ENCODE measurements at places on chromosomes 5 and 9. TPM values are rescaled to one million over a fixed set of nuclear protein-coding genes. Genes with fewer than 3 reads are reported as not detected.

GGTA1 gene
- total RNA-seq: not detected

DNA sequence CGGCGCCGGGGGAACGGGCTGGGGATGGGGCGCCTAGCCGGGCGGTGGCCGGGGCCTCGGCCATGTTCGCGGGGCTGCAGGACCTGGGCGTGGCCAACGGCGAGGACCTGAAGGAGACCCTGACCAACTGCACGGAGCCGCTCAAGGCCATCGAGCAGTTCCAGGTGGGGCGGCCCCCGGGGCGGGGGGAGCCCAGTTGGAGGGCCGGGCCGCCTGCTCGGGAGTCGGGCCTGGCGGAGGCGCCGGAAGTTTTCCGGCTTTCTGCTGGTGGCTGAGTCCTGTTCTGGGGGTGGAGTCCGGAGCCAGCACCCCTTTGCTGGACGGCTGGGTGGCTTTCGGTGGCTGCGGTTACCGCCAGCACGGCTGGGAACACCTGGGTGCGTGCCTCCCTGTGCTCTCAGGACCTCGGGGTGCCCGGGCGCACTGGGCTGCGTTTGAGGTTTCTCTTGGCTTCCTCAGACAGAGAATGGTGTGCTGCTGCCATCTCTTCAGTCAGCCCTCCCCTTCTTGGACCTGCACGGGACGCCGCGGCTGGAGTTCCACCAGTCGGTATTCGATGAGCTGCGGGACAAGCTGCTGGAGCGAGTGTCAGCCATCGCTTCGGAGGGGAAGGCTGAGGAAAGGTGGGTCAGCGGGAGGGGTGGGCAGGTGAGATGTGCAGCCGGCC is 454 bp downstream of the NELFB start:
- no peaks in the 10 kb centered on the region for H3K27me3 ChIP-seq
- DNase-seq: peak; percentile 46
- peaks cover 50% of the 10 kb centered on the region for H3K4me1 ChIP-seq
- peak overlapping the region; percentile 91 for H3K4me3 ChIP-seq
- H3K36me3 ChIP-seq: peaks cover 17% of the 10 kb centered on the region
- peak overlapping the region; percentile 62 for H3K27ac ChIP-seq

- no peaks in the 10 kb centered on the region for H3K4me1 ChIP-seq
- DNase-seq: no peak
- H3K27ac ChIP-seq: no peak overlapping the region
- H3K4me3 ChIP-seq: no peak overlapping the region
- no peaks in the 10 kb centered on the region for H3K27me3 ChIP-seq
- no peaks in the 10 kb centered on the region for H3K36me3 ChIP-seq
Observed at GRCh38 chr5:116953251-116953930, 378.8 kb upstream of the SEMA6A start.

DNA sequence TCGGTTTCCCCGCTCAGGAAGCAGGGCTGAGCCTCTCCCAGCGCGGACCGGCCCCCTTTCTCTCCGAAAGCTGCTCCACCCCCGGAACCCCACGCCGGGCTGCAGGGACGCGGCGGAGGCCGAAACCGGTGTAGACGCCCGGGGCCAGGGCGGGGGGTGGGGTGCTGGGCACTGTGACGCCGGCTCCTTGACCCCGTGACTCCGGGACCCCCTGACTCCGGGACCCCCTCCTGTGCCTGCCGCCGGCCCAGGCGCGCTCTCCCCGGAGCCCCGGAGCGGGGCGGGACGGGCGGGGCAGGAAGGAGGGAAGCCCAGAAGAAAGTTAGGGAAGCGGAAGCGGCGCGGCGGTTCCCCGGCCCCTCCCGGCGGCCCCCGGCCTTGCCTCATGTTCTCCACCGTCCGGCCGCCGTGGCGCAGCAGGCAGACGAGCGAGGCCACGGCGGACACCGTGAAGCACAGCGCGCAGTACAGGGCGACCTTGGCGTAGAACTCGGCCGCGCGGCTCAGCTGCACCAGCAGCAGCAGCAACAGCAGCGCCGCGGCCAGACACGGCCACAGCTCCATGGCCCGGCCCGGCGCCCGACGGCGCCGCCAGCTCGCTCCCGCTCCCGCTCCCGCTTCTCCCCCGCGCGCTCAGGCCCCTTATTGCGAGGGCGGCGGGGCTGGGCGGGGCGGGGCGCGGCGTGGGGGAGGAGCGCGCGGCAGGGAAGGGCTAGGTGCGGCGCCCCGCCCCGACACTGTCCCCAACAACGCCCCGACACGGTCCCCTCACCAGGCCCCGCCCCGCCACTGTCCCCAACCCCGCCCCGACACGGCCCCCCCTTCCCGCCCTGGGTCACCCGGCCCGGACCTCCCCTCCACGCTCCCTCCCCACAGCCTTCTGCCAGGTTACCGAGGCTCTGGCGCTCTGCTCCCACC is at the start of gene AGPAT2:
Gene AGPAT2, minus strand, starts transcription at position 664 of the 918 bp plus-strand sequence. Its CDS starts 100 bp downstream, at position 564.
- no peak for DNase-seq
- peak within 1 kb of the TSS; percentile 42 for H3K4me3 ChIP-seq
- no peak within 1 kb of the TSS for H3K27ac ChIP-seq
- H3K27me3 ChIP-seq: peaks cover 62% of the 10 kb centered on the region
- H3K4me1 ChIP-seq: peaks cover 47% of the 10 kb centered on the region

GRCh38 chr9:18666348-18666747 is 192.4 kb downstream of the ADAMTSL1 start:
- H3K4me1 ChIP-seq: no peaks in the 10 kb centered on the region
- H3K27ac ChIP-seq: no peak overlapping the region
- no peak overlapping the region for H3K4me3 ChIP-seq
- DNase-seq: no peak
- H3K36me3 ChIP-seq: no peaks in the 10 kb centered on the region
- no peaks in the 10 kb centered on the region for H3K27me3 ChIP-seq
